ENCODE measurements at places on chromosomes 6 and 20. TPM values are rescaled to one million over a fixed set of nuclear protein-coding genes. Genes with fewer than 3 reads are reported as not detected.

DNA sequence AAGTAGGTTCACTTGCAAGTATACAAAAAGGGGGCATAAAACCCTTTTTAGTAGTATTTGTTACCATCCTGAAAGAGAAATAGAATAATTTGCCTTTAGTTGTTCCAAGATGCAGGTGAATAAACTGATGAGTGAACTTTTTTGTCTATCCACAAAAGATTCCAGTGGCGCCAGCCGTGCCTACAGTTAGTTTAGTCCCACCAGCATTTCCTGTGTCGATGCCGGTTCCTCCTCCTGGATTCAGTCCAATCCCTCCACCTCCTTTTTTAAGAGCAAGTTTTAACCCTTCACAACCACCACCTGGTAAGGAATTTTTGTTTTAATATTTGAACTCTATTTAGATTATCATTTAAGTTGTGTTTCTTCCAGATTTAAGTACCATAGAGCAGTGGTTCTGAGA is 90.9 kb downstream of the SCAF8 start:
- DNase-seq: no peak
- H3K27ac ChIP-seq: no peak overlapping the region
- no peak overlapping the region for H3K4me3 ChIP-seq
- H3K4me1 ChIP-seq: peaks cover 19% of the 10 kb centered on the region
- no peaks in the 10 kb centered on the region for H3K27me3 ChIP-seq

DNA sequence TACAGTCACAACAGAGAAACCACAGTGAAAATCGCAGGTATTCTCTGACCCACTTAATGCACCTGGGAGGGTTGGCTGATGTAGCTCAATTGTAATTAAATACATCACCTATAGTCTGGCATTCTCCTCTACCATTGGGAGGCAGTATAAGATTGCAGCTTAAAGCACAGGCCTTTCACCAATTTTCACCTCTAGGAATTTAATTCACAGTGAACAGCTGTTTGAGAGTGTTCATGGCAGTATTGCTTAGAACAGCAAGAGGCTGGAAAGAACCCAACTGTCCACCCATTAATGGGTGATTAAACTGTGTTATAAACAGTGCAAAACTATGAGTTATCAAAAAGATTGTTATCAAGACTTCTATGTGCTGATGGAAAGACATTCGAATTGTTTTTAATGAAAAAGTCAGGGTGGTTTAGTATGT is 2.0 kb downstream of the EDEM2 start:
- peaks cover 26% of the 10 kb centered on the region for H3K4me1 ChIP-seq
- no peaks in the 10 kb centered on the region for H3K27me3 ChIP-seq
- H3K27ac ChIP-seq: no peak overlapping the region
- DNase-seq: no peak

BACH2 gene
- 6.4 TPM for total RNA-seq

BANF2 gene
- total RNA-seq: not detected

PPARD gene
- total RNA-seq: 21.9 TPM

DNA sequence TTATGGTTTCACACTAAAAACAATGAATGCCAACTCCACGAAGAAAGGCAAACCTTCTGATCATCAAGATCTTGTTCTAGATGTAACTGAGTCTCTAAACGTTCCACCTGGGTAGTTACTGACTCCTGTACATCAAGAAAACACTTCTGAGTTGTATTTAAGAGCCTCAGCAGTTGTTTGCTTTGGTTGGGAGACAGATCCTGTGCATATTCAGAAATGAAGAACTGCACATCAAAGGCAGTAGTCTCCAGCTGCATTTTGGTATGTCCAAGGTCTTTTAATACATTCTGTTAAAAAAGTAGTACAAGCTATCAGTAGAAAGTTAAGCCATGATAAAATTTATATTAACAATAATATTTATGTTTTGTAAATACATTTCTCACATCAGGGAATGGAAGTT is 41.3 kb downstream of the DST start:
- no peak for DNase-seq
- H3K36me3 ChIP-seq: no peaks in the 10 kb centered on the region
- no peak overlapping the region for H3K4me3 ChIP-seq
- no peaks in the 10 kb centered on the region for H3K4me1 ChIP-seq

GRCh38 chr6:43789447-43789846 is 19.4 kb downstream of the VEGFA start:
- H3K36me3 ChIP-seq: no peaks in the 10 kb centered on the region
- no peaks in the 10 kb centered on the region for H3K27me3 ChIP-seq
- peaks cover 5% of the 10 kb centered on the region for H3K4me1 ChIP-seq
- no peak overlapping the region for H3K4me3 ChIP-seq
- peak overlapping the region; percentile 72 for H3K27ac ChIP-seq
- DNase-seq: no peak

GRCh38 chr6:101578306-101578705 is 184.8 kb downstream of the GRIK2 start:
- no peak for DNase-seq
- H3K4me3 ChIP-seq: no peak overlapping the region

GRCh38 chr6:1335367-1336037 is 23.6 kb downstream of the FOXQ1 start:
- no peak overlapping the region for H3K27ac ChIP-seq
- no peaks in the 10 kb centered on the region for H3K36me3 ChIP-seq
- no peaks in the 10 kb centered on the region for H3K27me3 ChIP-seq
- DNase-seq: no peak
- peaks cover 4% of the 10 kb centered on the region for H3K4me1 ChIP-seq

TMEM217 gene
- not detected for total RNA-seq

GRCh38 chr6:48817333-48818051 is 645.6 kb downstream of the MMUT start:
- no peaks in the 10 kb centered on the region for H3K4me1 ChIP-seq
- H3K4me3 ChIP-seq: no peak overlapping the region
- H3K27ac ChIP-seq: no peak overlapping the region
- H3K27me3 ChIP-seq: no peaks in the 10 kb centered on the region
- no peaks in the 10 kb centered on the region for H3K36me3 ChIP-seq
- no peak for DNase-seq

GRCh38 chr6:151524059-151524458 is 30.2 kb downstream of the CCDC170 start:
- H3K36me3 ChIP-seq: no peaks in the 10 kb centered on the region
- no peaks in the 10 kb centered on the region for H3K4me1 ChIP-seq
- H3K4me3 ChIP-seq: no peak overlapping the region
- DNase-seq: no peak
- H3K27ac ChIP-seq: no peak overlapping the region
- H3K27me3 ChIP-seq: no peaks in the 10 kb centered on the region

DNA sequence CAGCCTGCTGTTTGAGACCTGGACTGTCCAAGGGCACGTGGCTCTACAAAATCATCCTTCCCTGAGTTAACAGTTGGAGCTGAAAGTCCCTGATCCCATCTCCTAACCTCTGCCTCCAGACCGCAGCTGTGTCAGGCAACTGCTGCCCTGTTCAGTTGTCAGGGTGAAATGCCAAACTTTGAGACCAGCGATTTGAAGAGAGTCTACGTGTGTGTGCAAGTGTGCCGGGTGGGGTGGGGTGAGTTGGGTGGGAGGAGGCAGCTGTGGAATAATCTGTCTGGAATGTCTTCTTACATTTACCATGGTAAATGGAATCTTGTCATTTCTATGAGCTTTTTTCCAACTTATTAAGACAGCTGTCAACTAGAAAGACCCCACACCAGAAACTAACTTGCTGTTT is 81.0 kb upstream of the FAM8A1 start:
- H3K4me1 ChIP-seq: peaks cover 8% of the 10 kb centered on the region
- no peak overlapping the region for H3K4me3 ChIP-seq
- no peaks in the 10 kb centered on the region for H3K36me3 ChIP-seq
- no peak for DNase-seq

DNA sequence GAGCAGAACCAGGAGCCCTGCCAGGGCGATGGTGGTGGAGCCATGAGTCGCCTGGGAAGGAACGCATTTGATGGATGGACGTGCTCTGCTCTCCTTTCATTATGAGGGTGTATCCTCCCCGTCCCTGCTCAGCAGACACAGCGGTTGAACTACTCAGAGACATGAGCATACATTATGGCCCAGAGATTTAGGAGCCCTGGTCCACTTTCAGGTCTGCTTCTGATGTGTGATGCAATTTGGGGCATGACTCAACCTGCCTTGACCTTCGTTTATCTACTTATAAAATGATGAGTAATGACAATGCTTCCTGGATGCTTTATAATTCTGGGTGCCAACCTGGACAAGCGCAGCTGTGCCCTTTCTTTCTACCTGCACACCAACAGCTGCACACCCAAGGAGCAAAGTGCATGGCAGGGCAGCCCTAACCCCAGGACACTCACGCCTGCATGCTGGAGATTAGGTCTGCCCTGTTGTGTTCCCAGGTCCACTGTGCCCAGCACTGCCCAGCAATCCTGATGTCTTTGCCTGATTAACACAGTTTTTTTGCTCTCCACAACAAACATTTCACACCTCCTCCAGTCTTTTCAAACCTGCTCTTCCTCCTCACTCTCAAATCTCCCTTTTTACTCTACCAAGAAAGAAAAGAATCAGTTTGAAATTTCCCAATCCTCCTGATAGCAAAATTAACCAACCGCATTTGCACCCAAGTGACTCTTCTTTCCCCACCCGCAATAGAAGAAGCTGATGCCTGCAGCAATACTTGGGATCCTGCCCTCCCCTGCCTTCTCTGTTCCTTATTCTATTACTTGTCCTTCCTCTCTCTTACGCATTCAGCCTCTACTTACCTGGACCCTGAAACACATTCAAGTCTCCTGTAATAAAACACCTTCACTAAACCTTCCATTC is 81.2 kb downstream of the EZR start:
- H3K27ac ChIP-seq: no peak overlapping the region
- H3K27me3 ChIP-seq: no peaks in the 10 kb centered on the region
- no peak for DNase-seq
- H3K4me1 ChIP-seq: no peaks in the 10 kb centered on the region
- no peaks in the 10 kb centered on the region for H3K36me3 ChIP-seq
- H3K4me3 ChIP-seq: no peak overlapping the region

- peaks cover 53% of the 10 kb centered on the region for H3K36me3 ChIP-seq
- DNase-seq: no peak
- H3K27me3 ChIP-seq: no peaks in the 10 kb centered on the region
- H3K27ac ChIP-seq: no peak overlapping the region
- H3K4me1 ChIP-seq: no peaks in the 10 kb centered on the region
Observed at GRCh38 chr20:41095110-41095969, 42.0 kb upstream of the PLCG1 start.

DNA sequence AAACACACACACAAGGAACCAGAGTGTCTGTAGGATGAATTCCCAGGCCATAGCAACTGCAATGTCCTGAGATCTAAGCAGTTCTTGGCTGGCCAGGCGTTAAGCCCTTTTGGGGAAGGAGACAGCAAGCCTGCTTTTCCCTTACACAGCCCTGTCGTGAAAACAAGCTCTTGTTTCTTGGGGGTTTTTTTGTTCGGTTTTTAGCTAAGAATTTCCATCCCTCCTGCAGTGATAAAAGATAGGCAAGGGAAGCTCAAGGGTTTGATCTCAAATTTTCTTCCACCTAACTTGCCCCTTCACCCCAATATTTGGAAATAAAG is 1.5 kb downstream of the TNFRSF21 start:
- peak overlapping the region; percentile 62 for H3K4me3 ChIP-seq
- H3K27me3 ChIP-seq: no peaks in the 10 kb centered on the region
- DNase-seq: no peak
- H3K36me3 ChIP-seq: no peaks in the 10 kb centered on the region

METTL24 gene
- total RNA-seq: 6.6 TPM

CTAGE9 gene
- not detected for total RNA-seq

DNA sequence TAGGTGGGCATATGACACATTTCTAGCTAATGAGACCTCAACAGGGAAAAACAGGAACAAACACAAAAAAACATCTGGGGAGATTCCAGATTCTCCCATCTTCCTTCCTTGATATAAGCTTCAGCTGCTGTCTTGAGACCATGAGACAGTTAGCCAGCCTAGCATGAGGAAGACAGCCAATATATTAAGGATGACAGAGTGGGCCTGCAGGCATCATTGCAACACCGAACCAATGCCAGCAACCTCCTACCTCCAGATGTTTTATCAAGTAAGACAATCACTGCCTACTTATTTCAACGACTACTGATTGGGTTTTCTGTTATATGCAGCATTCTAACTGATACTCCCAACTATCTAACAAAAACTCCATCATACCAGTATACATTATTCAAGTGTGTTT is 119.0 kb downstream of the ISM1 start:
- no peak overlapping the region for H3K4me3 ChIP-seq
- H3K27ac ChIP-seq: no peak overlapping the region
- H3K4me1 ChIP-seq: peaks cover 8% of the 10 kb centered on the region

GRCh38 chr20:33689973-33690372 is 3.8 kb upstream of the E2F1 start:
- peaks cover 18% of the 10 kb centered on the region for H3K4me1 ChIP-seq
- H3K27ac ChIP-seq: no peak overlapping the region
- H3K27me3 ChIP-seq: no peaks in the 10 kb centered on the region
- no peak for DNase-seq

GRCh38 chr6:86477500-86478148 is 459.7 kb upstream of the HTR1E start:
- no peak overlapping the region for H3K4me3 ChIP-seq
- H3K27me3 ChIP-seq: no peaks in the 10 kb centered on the region
- no peak for DNase-seq
- H3K4me1 ChIP-seq: no peaks in the 10 kb centered on the region

PRPH2 gene
- not detected for total RNA-seq

DNA sequence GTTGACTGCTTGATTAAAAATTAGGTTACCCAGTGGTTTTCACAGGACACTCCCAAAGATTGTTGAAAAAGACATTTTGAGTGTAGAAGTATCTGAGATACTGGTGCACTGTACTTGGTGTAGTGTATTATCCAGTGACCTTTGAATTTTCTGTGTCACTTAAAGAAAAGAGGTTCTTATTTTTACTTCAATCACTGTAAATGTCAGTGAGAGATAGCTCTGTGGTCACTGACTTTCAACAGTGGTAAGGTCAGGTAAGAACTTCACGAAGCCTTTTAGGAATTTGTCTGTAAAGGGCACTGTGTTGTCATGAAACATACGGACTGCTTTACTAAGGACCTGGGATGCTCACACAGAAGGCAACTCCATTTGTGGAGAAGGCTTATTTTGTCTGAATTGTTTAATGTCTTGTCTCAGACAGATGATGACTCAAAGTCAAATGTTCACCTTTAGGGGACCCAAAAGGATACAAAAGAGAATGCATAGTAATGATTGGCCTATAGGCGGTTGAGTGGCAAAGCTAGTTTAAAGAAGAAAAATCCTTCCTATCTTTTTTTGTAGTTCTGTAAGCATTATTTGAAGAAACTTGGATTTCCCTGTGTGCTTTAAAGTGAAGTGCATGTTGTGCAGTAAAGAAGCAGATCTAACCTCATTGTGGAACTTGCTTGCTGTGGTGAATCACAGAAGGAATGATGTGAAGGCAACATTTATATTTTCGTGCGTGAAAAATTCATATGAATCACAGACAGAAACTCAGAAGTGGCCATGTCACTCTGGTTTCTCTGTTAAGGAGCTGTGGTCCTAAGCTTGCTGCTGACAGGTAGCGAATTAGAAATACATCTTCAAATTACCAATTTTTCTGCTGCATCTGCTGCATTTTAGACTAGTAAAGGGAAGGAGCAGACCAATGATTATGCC is 47.3 kb downstream of the ZFAND3 start:
- no peak for DNase-seq
- H3K36me3 ChIP-seq: no peaks in the 10 kb centered on the region
- peaks cover 47% of the 10 kb centered on the region for H3K4me1 ChIP-seq
- H3K4me3 ChIP-seq: no peak overlapping the region
- no peaks in the 10 kb centered on the region for H3K27me3 ChIP-seq
- no peak overlapping the region for H3K27ac ChIP-seq

Data from vagina (tissue), 2 donors.